ENCODE measurements at places on chromosomes 7 and 10.

- DNase-seq: no peak
These were observed 24.8 kb downstream of the C10orf67 start for GRCh38 chr10:23319835-23320234.

GRCh38 chr7:115009139-115009538, 87.2 kb downstream of the MDFIC start:
- no peak for DNase-seq

DNA sequence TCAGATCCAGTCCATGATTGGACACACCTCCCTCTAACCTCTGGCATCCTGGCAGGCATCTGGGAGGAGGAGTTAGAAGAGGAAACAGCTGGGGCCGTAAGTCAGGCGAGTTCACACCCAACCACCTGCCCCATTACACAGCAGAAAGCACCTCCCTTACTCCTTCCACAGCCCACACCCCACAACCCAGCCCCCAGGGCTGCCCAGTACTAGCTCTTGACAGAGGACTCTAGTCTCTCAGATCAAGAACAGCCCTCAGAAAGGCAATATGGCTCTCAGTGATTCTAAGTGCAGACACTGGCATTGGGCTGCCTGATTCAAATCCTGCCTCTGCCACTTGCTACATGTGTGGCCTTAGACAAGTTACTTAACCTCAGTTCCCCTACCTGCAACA, 34.1 kb downstream of the KCNMA1 start:
- DNase-seq: no peak

DNA sequence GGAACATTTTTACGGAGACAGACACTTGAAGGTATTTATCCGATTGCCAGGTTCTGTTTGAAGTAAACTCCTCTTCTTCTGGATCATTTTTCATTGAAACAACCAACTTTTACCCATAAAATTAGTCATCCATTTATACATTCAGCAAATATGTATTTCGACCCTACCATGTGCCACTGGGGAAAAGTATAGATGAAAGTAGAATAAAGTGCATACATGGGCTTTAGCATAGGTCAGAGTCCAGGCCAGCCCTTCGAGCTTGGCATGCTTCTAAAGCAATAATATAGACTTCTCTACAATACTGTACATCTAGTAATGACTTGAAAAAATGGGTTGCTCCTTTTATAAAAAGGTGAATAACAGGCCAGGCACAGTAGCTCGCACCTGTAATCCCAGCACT, 10.1 kb downstream of the SLC25A16 start:
- no peak for DNase-seq

- DNase-seq: no peak
These were observed 750.3 kb downstream of the ANKRD7 start for GRCh38 chr7:118974836-118975235.

GRCh38 chr7:136807598-136807997, 60.9 kb upstream of the CHRM2 start:
- DNase-seq: no peak

DNA sequence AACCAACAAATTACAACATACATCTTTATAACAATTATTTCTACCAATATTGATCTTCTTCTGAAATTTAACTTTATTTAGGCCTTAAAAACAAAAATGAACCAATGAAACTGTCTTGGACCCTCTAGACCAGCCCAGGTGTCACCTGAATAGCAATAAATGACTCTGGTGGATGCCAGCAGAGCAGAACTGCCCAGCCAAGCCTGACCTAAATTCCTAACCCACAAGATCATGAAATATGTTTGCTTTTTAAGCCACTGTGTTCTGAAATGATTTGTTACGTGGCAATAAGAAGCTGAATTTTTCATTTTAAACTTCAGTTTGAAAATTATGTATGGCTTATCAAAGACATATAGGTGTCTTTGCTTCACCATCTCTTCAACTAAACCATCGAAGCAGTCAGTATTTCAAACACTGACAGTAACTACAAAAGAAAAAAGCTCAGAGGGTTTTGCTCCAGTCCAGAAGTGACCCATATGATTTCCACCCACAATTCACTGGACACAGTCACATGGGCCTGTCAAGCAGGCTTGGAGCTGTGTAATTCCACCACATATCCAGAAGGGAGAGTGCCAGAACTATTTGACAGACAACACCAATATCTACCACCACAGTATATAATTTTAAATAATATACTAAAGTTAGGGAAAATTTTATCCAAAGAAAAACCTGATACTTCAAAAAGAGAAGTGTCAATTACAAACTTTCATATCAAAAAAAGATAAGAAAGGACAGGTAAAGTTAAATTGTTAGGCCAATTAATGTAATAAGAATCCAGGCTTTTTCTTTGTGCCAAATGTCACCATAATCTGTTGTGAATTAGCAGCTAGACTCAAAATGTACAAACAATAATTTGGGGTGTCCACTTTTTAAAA, 94.5 kb downstream of the KMT2C start:
- DNase-seq: no peak

- DNase-seq: no peak
These were observed 282.6 kb downstream of the AUTS2 start for GRCh38 chr7:69880840-69881239.

GRCh38 chr10:116829711-116830110, 19.6 kb upstream of the ENO4 start:
- DNase-seq: no peak

DNA sequence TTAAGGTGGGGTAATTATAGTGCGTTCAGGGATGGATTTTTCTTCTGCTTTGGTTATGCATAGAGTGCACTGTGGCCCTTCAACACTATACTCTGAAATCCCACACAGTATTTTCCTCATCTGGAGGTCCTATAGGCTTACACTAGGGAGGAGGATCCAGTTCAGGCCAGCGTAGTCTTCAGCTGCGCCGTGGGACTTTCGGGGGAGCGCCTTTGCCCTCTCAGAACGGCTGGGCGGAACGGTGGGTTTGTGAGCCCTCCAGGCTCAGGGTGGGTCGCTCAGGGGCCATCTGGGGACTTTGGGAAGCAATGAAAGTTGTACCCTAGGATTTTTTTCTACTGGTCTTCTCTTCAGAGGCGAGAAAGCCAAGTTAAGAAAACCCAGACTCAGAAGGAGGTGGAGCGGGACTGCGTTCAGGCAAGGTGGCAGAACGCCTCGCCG, 652 bp upstream of the VPS26A start:
- DNase-seq: no peak

DNA sequence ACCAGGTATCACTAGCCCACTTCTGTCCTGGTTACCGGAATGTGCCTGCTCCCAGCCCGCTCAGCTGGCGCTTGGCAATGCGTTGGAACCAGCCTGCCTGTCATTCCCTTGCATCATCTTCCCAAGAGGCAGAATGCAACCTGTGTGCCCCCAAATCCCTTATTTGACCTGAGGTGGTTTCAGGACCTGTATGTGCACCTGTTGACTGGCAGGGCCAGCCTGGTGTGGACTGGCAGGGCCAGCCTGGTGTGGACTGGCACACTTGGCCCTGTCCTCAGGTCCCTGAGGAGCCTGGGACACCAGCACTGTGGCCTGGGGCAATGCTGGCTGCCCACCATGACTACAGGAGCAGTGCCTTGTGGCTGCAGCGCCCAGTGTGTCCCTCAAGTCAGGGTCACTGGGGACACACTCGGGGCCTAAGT, 38.2 kb downstream of the ZNF467 start:
- DNase-seq: no peak

DNA sequence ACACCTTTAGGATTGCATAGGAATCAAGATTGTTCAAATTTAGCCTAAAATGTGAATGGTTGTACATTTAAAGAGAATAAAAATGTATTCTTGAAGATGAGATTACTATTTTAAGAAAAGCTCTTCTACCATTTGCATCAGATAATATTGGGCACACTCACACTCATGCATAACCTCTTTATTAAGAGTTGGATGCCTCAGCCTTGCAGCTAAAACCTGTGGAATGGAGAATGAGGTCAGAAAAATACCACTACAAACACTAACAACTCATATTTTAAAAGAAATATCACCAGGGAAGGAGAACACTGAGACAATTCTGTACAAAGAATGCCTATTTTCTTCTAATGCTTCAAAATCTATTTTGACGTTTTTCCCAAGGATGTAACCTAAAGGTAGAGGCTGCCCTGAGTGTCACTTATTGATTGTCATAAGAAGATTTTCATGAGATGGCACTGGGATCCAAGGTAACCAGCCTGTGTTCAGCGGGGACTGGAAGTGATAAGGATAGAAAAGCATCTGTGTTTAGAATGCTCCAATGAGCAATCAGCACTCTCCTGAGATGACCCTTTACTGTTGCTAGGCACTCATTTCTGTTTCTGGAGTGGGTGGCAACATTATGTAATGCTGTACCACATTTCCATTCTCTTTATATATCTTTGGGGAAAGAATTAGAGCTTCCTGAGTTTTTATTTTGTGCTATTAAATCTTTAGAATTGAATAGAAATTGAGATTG, 26.6 kb downstream of the REEP3 start:
- DNase-seq: no peak

DNA sequence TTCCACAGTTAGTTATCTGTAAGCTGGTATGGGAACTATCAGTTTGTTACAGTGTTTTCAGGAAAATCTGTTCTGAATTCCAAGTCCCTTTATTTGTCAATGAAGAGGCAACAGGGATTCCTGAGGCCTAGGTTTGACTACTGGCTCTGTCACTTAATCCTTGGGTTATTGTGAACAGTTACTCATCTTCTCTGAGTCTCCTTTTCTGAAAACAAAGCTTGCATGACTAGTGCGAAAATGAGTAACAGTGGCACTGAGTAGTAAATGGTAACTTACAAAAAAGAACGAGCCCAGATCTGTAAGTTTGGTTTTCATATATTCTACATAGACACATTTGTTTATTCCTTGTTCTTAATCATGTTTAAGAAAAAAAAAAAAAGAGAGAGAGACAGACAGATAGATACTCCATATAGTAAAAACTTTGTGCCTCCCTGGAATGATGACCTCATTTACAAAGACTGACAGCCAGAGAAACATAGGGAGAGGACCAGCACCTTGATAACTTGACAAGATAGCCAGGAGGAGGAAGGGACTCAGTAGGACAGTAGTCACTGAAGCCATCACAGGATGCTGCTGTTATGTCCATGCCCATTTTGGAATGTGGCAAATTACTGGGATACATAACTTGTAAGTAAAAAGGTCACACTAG, 1.9 kb downstream of the MRPS33 start:
- no peak for DNase-seq

DNA sequence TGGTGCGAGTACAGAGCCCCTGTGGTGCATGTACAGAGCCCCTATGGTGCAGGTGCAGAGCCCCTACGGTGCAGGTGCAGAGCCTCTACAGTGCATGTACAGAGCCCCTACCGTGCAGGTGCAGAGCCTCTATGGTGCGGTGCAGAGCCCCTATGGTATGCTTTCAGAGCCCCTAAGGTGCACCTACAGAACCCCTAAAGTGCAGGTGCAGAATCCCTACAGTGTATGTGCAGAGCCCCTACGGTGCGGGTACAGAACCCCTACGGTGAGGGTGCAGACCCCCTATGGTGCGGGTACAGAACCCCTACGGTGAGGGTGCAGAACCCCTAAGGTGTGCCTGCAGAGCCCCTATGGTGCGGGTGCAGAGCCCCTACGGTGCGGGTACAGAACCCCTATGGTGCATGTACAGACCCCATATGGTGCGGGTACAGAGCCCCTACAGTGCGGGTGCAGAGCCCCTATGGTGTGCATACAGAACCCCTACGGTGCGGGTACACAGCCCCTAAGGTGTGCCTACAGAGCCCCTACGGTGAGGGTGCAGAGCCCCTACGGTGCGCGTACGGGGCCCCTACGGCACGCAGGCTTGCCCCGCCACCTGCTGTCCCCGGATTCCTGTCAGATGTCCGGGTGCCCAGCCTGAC, 53.5 kb downstream of the MGMT start:
- no peak for DNase-seq

DNA sequence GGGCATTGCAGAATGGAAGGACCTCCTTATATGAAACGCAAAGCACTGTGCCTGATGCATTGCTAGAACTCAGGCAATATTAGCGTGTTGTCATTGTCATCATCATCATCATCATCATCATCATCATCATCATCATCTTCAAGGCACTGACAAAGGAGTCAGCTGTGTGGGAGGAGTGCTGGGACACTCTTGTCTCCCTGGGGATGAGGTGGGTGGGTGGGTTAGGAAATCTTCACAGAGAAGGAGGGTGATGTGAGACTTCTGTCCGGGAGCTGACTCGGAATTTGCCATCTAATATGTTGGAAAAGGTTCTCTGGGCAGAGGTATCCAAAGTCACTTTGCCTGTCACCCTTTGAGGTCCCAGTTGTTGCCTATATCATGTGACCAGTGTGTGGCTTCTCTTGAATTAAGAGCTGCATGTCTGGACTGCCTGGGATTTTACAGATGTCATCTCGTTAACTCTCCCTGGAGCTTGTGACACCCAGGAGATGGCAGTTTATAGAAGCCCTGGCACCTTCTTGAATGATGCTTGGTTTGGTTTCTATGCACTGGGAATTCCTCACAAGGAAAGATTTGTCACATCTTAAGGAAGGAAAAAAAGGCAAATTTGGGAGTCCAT, 7.1 kb downstream of the HTRA1 start:
- DNase-seq: no peak

DNA sequence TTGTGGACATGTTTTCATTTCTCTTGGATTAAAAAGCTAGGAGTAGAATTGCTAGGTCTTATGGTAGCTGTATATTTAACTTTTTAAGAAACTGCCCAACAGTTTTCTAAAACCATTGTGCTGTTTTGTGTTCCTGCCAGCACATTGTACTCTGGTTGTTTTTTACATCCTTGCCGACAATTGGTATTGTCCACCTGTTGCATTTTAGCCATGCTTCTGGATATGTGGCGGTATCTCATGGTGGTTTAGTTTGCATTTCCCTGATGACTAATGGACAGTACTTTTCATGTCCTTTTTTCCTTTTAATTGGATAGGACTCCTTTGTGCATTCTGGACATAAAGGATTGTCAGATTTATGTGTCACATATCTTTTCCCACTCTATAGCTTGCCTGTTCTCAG, 45.5 kb downstream of the STK17A start:
- no peak for DNase-seq
